NCI-H774 (cell line): ENCODE measurements at places on chromosomes 2 and 18.

DNA sequence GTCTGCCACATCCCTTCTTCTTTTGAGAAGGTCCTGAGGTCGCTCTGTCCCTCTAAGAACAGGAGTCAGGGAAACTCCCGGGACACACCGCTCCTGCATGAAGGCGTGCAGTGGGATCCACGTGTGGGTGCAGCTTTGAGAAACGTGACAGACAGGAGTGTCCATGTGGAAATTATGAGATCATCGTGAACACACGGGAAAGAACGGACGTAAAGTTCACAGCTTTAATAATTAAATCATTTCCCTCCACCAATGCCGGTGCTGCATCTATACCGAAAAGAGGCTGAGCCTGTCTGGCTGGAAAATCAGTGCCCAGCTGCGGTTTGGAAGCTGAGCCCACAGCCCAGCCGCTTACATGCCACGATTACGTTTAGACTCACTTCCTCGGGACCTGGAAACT, 372.4 kb upstream of the SALL3 start:
- DNase-seq: no peak

GRCh38 chr18:58454406-58455061, 174.4 kb downstream of the ALPK2 start:
- no peak for DNase-seq

GRCh38 chr2:104890685-104891069, 36.8 kb downstream of the POU3F3 start:
- DNase-seq: no peak

GRCh38 chr2:120675460-120676130, 60.1 kb upstream of the GLI2 start:
- DNase-seq: peak; percentile 34

DNA sequence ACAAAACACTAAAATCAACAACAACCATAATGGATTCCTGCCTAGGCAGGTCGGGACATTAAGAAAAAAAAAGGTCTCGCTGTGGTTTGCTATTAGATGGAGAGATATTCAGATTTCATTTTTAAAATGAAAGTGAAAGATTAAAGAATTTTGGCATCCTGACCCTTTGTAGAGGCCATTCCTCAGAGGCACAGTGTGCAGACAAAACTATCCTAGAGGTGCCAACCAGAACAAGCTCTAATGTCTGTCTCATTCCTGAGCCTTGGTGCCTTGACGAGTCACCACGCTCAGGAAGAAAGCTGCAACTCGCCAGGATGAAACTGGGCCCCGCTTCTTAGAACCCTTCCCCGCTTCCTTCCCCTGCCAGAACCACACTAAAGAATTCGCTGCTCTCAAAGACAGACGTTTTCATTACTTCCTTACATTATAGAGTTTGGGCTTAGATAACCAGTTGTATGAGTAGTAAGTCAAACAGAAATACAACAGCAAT, 156.0 kb downstream of the TGIF1 start:
- DNase-seq: no peak

DNA sequence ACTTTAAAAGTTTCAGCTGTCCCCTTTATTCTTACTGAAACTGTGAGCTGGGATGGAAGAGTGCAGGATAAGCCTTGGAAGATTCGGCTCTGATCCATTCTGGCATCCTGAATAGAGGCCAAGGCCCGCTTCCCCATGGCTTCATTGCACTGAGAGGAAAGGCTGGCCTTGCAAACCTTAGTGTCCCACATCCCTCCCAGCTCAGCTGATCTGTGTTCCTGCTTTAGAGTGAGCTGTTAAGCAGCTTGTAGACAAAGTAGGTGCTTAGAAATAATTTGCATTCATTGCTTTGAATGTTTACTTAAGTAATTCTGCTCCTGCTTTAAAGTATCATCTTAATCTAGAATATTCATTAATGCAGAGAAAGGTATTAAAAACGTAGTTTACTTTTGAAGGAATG, 169.6 kb upstream of the BOD1L2 start:
- DNase-seq: no peak

DNA sequence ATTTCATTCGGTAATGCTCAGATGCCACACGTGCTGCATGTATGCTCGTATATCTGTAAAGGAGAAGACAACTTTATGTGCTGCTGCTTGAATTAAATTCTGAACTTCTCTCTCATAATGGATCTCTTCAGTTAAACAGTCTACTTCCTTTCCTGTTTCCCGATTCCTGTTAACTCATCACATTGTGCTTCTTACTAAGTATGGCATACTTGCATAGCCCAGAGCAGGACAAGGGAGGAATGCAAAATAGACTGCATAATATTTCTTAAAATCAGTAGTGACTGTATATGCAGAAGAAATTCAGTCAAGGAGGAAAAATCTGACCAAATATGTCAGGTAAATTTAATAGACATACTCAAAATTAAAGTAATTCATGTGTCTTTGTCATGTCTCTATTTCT, 23.9 kb upstream of the LNPK start:
- no peak for DNase-seq

DNA sequence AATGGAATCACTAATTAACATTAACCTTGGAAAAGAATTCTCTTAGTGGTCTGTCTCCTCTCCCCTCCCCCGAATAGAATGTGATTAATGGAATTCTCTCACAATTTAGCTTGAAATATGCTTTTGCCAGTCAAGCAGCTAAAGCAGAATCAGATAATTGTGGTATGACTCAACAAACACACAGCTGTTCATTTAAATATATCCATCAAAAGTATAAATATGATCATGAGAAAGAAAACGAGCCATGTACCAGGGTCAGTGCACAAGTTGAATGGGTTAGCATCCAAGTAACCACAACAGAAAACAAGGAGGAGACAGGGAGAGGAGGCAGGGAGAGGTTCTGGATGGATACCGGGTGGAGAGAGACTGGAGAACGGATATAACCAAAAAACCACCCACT, 66.9 kb downstream of the ACVR1 start:
- DNase-seq: no peak

- DNase-seq: no peak
Measured at GRCh38 chr2:54903736-54904554, 146.3 kb downstream of the RTN4 start.

GRCh38 chr2:219404291-219404910, 13.8 kb upstream of the DES start:
- no peak for DNase-seq

DNA sequence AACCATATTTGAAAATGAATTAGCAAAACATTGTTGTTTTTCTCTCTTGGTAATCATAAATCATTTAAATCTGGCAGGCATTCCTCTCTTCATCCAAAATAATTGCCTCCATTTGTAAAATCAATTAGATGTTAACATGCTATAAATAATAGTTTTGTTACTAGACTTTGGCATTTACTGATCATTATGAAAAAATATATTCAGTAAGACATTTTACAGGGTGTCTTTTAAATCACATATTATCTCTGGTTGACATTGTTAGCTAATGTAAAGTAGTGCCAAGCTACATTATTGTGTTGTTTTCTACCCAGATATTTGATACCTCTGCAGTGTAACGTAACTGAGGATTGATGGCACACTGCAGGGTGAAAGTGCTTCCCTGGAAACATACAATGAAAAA, 31.8 kb upstream of the DLX1 start:
- DNase-seq: no peak

- no peak for DNase-seq
Measured at GRCh38 chr2:205670292-205670691, 12.0 kb upstream of the NRP2 start.

- no peak for DNase-seq
Measured at GRCh38 chr18:64118406-64118805, 30.5 kb downstream of the LINC00305 start.
